ENCODE measurements at places on chromosomes 16 and 17.
A peak's percentile ranks its signal among the peaks of the same experiment; 100 is the strongest.

GRCh38 chr17:65553009-65553645 is 8.3 kb downstream of the AXIN2 start:
- no peak for DNase-seq

GRCh38 chr16:25260416-25260815 is 2.8 kb upstream of the ZKSCAN2 start:
- DNase-seq, result no peak

GRCh38 chr17:81392909-81393654 is 2.2 kb upstream of the BAHCC1 start:
- no peak for DNase-seq

DNA sequence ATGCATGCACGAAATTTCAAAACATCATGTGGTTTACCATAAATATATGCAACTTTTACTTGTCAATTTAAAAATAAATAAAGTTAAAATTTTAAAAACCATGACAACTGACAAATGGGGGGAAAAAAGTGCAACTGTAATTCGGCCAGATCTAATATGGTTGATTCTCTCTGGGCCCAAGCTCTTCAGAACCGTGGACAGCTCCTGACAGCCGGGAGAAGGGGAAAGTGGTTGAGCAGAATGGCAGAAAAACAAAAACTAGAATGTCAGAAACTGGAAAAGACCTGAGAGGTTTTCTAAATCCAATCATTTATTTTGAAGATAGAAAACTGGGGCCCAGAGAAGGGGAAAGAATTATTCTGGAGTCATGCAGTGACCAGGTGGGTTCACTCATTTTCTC is 126.6 kb downstream of the TMEM132E start:
- DNase-seq, result peak; percentile 37

- DNase-seq, result no peak
Observed at GRCh38 chr17:63399316-63399715, 46.8 kb downstream of the CYB561 start.

DNA sequence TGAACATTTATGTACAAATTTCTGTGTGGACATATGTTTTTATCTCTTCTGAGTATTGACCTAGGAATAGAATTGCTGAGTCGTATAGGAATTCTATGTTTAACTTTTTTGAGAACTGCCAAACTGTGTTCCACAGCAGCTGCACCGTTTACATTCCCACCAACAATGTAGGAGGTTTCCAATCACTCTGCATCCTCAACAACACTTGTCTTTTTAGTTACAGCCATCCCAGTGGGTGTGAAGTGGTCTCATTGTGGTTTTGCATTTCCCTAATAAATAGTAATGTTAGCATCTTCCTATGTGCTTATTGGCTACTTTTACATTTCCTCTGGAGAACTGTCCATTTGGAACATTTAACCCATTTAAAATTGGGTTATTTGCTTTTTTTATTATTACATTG is 36.6 kb upstream of the NACA2 start:
- DNase-seq, result no peak

DNA sequence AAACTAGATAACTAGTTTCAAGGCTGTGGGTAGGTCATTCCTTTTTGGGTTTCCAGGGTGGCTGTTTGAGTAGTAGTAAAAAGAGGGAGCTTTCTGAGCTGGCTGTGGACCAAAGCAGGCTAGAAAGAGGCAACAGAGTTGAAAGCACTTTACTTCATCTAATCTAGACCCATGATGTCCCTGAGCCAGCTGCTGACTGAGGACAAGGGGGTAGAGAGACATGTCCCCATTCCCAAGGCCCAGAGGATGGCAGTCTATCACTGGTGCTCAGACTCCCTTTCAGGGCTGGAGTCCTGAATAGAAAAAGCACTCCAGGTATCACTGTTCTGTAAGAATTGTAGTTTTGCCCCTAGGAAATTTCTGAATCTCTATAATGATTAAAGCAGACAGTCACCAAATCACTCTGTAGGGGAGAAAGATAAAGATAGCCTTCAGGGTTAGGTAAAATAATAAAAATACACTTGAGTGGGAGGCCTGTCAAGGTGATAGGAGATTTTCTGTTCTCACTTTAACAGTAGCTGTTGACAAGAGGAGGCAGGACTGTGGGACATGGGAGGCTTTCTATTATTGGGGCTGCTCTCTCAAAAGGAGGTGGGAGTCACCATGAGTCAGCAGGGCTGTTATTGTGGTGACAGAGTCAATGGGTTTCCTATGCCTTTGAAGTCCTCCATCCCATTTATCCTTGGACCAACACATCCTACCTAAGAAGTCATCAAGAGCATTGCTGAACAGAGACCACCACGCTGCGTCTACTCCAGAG is 190.2 kb upstream of the MPHOSPH6 start:
- no peak for DNase-seq

DNA sequence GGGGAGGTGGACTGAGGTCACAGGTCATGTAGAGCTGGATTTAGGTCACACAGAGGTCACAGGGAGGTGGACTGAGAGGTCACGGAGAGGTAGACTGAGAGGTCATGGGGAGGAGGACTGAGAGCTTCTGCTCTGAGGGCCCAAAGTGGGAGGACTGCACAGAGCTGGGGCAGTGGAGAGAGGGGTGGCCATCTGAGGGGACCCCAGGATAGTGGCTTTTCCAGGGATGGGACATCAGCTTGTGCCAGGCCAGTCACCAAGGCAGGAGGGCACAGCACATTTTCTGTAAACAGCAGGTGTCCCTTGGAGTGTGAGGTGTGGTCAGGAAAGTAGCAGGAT is 26.1 kb upstream of the JPT2 start:
- DNase-seq, result no peak

DNA sequence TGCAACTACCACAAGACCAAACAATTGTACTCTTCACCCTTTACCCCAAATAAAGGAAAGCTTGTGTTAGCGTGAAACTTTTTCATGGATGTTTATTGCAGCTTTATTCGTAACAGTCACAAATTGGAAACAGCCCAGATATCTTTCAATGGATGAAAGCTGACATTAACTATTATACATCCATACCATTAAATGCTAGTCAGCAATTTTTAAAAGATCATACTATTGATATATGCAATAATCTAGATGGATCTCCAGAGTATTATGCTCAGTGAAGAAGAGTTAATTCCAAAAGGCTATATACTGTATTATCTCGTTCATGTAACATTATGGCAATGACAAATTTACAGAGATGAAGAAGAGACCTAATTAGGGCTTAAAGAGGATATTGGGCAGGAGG is 1491.2 kb upstream of the CDH8 start:
- DNase-seq, result no peak

All from MM.1S (cell line).